Stimulated activated CD4-positive, alpha-beta T cell treated with anti-CD3 and anti-CD28 coated beads, Interleukin-4, amount 100 ng/mL, for 48 hours (primary cell): ENCODE measurements at places on chromosomes 6 and 20.

- DNase-seq, result no peak
Measured at GRCh38 chr6:5866547-5867051, 140.1 kb downstream of the NRN1 start.

DNA sequence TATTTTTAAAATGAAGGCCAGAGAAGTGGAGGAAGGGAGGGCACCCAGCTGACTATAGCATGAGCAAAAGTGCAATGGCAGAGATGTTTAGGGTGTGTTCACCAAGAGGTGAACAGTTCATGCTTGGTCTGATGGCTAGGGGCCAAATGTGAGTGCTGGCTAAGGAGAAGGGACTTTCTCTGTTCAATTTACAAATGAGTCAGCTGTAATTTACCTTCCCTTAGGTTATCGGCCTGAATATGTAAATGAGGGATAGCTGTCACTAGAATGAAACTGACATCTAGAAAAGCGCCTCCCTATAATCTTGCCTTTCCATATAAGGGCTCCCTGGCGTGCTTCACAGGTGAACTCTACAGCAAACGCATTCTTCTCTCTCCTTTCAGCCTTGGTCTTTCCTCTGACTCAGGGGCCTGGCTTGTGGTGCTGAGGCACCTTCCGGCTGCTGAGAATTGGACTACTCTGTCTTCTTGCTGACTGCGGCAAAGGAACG is 114.7 kb upstream of the BACH2 start:
- DNase-seq, result peak; percentile 75

DNA sequence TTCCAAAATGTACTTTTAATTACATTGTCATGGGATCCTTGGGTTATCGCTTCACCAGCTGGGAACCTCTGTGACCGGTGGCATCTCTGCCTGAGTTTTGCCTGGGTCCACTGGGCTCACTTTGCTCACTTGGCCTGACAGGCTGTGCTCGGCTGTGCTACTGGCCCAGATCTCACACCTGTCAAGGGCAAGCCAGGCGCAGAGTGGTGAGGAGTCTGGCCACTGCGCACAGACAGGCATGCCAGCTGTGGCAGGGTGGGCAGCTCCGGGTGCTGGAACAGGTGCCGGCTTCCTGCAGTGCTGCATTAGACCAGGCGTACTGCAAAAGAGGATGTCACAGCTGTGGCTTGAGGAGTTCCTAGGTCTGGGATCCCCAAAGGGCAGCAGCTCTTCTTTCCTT is 489.8 kb downstream of the TENT5A start:
- DNase-seq, result no peak

GRCh38 chr6:16737925-16738324 is 23.3 kb downstream of the ATXN1 start:
- no peak for DNase-seq

DNA sequence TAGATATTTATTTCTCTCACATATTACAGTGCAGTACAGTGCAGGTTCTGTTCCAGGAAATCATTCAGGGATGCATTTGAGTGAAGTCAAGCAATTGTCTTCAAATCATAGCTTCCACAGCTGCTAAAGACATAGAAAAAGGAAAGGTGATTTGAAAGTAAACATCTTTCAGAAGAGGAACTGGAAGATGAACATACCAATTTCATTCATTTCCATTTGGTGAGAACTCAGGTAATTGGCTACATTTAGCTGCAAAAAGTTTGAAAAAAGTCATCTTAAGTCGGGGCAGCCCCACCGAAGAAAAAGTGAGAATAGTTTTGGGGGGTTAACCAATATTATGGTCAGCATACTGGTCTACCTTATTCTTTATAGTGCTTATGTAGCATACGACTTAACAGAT is 61.4 kb upstream of the IL20RA start:
- no peak for DNase-seq

DNA sequence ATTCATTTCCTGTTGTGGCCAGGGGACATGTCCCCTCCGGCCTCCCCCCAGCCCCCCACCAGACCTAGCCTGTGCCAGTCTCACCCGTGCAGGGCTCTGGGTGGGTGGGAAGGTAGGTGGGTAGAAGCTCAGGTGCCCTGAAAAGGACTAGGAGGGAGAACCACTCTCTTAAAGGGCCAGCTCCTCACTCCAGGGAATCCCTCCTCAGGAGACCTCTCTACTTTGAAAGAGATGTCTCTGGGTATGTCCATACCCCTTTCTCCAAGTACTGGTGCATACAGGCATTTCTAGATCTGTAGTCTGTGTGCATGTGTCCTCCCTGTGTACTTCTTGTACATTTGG is 60.8 kb upstream of the EPB41L1 start:
- no peak for DNase-seq

- no peak for DNase-seq
Measured at GRCh38 chr20:58670102-58670501, 19.0 kb downstream of the STX16 start.

- no peak for DNase-seq
Measured at GRCh38 chr20:1838556-1839279, 56.5 kb upstream of the SIRPA start.

DNA sequence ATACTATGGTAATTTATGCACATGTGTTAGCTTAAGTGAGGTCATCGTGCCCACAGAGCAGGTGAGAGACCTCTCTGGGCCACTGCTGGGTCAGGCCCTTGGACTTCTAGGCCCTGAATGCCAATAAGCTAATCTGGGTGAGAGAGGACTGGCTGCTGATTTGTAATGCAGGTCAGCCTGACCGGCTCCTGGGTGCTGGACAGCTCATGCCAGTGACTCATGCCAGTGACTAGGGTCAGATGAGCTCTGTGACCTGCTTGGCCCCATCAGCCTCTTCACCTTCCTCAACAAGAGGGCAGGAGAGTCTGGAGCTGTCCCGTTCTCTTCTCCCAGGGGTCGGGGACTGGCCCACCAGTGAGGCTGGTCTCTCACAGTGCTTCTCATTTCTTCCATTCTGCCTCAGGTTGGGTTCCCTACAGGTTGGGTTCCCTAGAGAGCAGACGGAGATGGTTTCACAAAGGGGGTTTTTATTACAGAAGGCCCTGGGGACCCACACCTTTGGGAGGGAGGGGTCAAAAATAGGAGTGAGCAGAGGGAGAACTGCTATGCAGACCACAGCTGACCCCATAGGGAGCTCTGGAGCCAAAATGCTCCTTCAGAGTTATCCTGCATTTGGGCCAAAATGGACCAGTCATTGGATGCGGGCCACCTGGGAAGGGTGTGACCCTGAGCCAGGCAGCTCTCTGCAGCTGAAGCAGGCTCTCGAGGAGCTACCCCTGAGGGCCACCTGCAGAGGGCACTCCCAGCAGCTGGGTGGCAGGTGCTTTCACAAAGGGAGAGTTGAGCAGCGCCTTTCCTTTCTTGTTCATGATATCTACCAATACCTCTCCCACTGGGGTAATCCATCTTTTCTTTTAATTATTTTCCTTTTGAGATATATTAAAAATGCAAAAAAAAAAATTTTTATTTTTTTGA is 2.2 kb upstream of the OXT start:
- DNase-seq, result no peak

GRCh38 chr6:102038964-102039363 is 645.5 kb downstream of the GRIK2 start:
- DNase-seq, result no peak

- DNase-seq, result no peak
Measured at GRCh38 chr6:14819840-14820420, 425.9 kb upstream of the JARID2 start.

DNA sequence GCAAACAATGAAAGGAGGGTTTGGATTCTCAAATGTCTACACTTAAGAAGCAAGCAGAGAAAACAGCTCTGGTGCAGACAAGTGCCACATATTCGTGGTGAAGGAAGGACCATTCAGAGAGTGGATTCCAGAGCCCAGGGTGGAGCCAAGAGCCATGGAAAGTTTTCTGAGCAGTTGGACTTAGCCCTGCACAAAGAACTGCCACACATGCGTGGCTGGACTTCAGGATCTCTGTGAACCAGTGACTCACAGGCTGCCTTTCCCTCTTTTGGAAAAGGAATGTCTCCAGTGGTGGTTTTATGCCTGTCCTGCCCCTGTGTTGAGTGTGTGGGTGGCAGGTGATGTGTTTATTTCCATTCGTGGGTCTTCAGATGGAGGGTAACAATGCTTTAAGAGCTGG is 489.5 kb downstream of the CDH26 start:
- no peak for DNase-seq

DNA sequence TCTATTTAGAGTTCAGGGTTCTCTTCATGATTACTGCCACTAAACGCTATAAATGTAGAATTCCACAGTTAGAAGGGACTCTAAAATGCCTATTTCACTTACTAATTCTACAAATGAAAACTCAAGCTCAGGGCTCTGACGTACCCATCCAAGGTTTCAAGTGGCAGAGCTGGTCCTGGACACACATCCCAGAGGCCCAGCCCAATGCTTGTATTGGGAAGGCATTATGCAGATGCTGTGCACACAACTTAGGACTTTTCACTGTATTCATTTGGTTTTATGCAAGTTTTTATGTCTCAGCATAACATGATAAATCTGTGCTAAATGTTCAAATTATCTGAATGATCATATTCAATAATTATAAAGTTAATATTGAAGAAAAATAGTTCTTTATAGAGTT is 310.4 kb downstream of the PHF3 start:
- no peak for DNase-seq

DNA sequence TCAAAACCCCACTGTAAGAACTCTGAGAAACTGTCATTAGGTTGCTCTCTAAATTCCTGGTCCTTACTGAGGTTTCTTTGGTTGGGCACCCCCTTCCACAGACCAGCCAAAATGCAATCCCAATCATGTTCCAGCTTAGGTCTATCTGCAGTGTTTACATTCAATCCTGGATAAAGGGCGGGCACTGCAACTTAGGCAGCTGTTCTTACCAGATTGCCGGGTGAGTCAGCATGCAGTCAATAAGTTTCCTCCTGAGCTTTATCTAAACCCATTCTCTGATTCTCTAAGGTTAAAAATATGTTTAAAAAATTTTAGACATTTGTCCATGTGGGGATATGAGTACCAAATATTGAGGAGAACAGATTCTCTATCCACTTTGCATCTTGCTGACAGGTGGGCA is 197.8 kb downstream of the HAO1 start:
- no peak for DNase-seq

GRCh38 chr20:38937978-38938473 is 11.8 kb downstream of the FAM83D start:
- DNase-seq, result no peak

- DNase-seq, result no peak
Measured at GRCh38 chr6:127506894-127507293, 12.2 kb downstream of the MTCL3 start.

- DNase-seq, result no peak
Measured at GRCh38 chr20:64121586-64121985, 14.2 kb upstream of the NPBWR2 start.

DNA sequence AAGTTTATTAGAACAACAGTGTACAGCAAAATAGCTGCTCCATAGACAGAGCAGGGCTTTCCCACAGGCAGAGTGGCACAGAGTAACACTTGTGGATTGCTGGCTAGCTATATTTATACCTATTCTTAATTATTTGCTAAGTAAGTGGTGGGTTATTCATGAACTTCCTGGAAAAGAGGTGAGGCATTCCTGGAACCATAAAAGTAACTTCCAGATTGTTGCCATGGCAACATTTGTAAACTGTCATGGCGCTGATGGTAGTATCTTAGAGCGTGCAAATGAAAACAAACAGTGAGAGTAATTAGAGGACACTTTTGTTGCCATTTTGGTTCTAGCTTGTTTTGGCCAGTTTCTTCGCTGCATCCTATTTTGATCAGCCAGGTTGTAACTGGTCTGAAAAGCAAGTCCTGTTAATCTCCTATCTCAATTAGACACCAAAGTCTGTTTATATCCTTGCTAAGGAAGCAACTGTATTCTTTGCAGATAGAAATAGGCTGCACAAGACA is 23.9 kb downstream of the DEFB114 start:
- no peak for DNase-seq

DNA sequence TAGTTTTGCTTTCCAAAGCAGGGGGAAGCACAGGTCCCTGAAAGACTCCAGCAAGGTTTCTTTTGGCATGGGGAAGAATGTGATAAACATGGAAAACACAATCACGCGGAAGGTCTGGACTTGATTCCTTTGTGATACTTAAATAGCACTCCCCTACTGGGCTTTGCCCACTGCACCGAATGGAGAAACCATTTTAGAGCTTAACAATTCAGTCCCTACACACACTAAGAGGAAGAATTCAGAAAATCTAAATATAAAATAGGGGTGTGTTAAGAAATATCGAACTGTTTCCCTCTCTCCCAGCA is 71.4 kb upstream of the NHSL1 start:
- no peak for DNase-seq

GRCh38 chr6:142440600-142441293 is 138.9 kb downstream of the ADGRG6 start:
- DNase-seq, result no peak

DNA sequence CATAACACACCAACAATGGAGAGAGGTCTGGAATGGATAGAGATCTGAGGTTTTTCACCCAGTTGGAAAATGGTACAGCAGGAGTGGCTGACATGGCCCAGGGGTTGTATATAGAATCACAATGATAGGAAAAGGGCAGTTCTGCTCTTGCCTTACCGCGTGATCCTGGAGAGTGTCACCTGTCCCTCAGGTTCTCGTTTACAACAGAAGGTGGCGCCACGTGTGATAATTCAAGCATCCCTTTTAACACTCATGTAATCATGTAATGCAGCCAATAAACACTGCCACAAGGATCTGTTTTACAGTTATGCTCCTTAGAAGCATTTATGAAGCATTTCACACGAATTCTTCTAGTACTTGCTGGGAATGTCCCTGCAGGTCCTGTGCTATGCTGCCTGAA is 12.9 kb upstream of the WFDC2 start:
- peak; percentile 40 for DNase-seq

DNA sequence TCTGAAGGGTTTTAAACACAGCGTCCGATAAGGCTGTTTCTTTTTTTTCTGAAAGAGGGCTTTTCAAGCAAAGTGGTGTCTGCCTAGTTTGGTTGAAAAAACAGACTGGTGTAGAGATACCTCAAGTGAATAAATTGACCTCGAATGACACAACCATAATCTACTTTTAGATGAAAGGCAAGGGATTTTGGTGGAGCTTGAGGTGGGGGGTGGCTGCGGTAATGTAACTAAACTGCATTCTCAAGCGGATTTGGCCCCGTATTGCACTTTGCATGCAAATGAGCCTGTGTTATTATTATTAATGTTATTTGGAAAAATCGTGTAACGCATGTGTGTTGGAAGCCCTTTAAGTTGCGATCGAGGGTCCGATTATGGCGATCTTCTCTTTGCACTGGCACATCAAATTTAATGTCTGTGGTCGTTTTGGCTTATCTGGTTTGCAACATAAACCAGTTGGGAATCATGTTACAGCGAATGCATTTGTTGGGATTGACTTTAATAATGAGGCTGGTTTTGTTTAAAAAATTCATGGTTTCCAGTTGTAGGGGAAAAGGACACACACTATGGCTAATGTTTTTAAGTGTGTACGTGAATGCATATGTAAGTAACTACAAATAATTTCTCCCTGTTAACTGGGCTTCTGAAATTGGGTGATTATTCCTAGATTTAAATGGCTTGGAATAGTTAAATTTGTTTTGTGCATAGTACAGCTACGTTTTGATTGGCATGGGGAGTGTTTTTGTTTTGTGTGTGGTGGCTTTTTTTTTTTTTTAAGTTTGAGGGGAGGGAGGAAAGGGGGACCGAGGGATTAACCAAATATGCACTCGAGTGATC is 1.0 kb downstream of the JARID2 start:
- DNase-seq, result no peak

- no peak for DNase-seq
Measured at GRCh38 chr6:140809694-140810101, 1323.0 kb upstream of the GJE1 start.
